ENCODE measurements at places on chromosomes 12 and 14.
A peak's percentile ranks its signal among the peaks of the same experiment; 100 is the strongest.

- DNase-seq, result peak; percentile 37
Observed at GRCh38 chr14:92039063-92039718, 668 bp downstream of the TRIP11 start.

DNA sequence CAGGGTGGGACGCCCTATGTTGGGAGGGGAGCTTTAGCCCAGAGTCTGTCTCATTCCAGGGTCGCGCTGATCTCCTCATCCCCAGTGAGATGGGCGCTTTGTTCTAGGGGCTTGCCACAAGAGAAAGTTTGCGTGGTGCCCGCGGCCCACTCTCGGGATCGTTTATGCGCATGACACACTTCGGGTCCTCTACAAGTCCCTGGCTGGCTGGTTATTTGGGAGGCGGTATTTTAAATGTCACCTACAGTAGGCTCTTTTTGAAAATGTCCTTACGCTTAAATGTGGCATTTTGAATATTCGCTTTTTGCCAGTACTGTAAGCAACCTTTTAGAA, 541 bp downstream of the GOLT1B start:
- no peak for DNase-seq

GRCh38 chr12:62817556-62818271, 117.2 kb downstream of the PPM1H start:
- DNase-seq, result no peak

- DNase-seq, result no peak
Observed at GRCh38 chr12:21444193-21445146, 7.0 kb downstream of the PYROXD1 start.

- no peak for DNase-seq
Observed at GRCh38 chr14:50237427-50237826, 6.0 kb upstream of the SOS2 start.

GRCh38 chr14:94087891-94088290, 6.8 kb downstream of the IFI27L1 start:
- no peak for DNase-seq

DNA sequence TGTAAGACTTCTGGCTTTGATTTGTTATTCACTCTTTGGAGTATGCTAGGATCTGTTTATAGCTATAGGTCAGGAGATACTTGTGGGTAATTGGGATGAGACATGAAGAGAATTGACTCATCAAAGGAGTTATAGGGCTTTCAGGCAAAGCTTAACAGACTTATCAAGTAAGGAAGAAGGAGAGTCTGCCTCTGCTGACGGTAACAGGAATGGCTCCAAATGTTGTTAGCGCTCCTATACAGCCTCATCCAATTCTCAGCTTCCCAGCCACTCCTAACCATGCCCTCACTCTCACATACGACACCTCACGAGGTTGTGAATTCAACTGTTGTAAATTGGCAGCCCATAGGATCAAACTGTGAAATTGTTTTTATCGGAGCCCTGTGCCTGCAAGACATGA, 140.5 kb downstream of the KCNA5 start:
- DNase-seq, result no peak

GRCh38 chr14:94560291-94560665, 964 bp upstream of the SERPINA4 start:
- no peak for DNase-seq

DNA sequence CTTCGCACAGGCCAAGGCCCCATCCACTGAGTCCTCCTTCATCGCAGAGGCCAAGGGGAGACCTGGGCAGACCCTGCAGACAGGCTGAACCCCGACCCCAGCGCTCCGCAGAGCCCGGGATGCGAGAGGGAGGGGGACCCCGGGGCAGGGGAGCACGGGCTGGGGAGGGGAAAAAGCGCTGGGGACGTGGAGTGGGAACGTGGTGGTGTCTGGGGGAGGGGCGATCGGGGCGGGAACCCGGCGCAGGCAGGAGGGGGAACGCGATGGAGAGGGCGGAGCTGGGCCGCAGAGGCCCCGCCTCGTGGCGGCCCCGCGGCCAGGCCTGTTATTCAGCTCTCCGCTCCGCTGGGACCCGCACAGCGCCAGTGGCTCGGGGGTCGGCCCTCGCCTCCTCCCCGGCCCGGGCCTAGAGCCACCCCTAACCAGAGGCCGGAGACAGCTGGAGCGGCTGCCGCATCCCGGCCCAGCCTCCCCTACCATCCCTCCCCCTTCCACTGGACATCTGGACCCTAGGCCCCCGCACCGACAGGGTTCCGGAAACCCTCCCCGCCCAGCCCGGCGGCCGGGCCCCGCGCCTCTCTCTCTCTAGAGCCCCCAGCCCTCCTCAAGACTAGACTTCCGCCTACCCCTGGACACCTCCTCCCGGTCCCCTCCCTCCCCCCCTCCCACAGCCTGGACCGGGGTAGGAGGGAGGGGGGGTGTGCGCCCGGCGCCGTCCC, at the start of gene ARHGEF25:
Gene ARHGEF25 (plus strand): TSS at position 328 of the 719 bp plus-strand sequence. CDS start 460 bp downstream, outside the sequence.
- peak; percentile 14 for DNase-seq

DNA sequence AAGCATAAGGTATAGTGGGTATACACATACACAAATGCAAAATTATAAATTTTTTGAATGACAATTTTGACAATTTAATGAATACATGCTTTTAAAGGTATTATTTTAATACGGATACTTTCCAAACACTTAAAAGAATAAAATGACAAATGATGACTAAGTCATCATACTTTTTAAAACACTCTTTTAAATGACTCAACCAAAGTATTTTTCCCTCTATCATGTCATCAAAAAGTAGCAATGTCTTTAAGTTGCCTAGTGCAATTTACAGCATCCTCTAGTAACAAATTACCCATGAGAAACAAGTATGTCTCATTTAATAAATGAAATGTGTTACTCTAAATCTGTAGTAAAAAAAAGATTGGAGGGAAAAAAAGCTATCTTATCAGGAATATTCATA, 73.3 kb downstream of the RPS6KA5 start:
- no peak for DNase-seq

- DNase-seq, result no peak
Observed at GRCh38 chr12:40149673-40150260, 43.9 kb upstream of the SLC2A13 start.

DNA sequence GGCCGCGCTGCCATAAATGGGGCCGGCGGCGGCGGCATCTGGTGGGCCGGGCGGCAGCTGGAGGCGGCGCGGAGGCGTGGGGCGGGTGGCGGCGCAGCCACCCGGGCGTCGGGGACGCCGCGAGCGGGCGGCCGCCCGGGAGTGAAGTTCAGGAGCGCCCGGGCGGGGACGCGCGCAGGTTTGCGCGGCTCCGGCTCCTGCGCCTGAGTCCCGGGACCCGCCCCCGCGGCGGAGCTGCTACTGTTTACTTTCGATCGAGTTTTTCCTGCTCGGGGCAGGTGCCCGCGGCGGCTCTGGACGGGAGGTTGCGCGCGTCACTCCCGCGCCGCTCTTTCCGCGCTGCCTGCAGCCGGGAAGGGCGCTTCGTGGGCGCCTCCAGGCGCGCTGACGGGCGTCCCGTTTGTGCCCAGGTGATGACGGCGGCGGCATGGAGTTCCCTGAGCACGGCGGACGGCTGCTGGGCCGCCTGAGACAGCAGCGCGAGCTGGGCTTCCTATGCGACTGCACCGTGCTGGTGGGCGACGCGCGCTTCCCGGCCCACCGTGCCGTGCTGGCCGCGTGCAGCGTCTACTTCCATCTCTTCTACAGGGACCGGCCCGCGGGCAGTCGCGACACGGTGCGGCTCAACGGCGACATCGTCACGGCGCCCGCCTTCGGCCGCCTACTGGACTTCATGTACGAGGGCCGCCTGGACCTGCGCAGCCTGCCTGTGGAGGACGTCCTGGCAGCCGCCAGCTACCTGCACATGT, at the start of gene ZBTB42:
Gene ZBTB42 (plus strand): TSS at position 331 of the 749 bp plus-strand sequence. CDS start 97 bp downstream, at position 428.
- DNase-seq, result peak; percentile 39

DNA sequence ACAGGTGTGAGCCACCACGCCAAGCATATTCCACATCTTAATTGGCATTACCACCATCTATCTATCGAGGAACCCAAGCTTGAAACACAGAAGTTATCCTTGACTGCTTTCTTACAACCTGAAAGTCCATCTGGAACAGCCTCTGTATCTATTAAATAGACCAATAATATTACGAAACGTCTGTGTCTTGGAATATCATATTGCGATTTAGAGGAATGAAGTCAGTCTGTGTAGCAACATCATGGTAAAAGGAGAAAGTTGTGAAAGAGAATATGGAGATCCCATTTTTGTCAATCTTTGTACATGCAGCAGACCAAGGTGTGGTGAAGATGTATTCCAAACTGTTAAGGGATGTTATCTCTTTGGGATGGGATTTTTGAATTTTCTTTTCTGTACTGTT, 25.8 kb upstream of the MAX start:
- no peak for DNase-seq

GRCh38 chr12:32178341-32179010, 71.8 kb downstream of the BICD1 start:
- DNase-seq, result no peak

GRCh38 chr14:85093631-85094330, 436.2 kb upstream of the FLRT2 start:
- no peak for DNase-seq

DNA sequence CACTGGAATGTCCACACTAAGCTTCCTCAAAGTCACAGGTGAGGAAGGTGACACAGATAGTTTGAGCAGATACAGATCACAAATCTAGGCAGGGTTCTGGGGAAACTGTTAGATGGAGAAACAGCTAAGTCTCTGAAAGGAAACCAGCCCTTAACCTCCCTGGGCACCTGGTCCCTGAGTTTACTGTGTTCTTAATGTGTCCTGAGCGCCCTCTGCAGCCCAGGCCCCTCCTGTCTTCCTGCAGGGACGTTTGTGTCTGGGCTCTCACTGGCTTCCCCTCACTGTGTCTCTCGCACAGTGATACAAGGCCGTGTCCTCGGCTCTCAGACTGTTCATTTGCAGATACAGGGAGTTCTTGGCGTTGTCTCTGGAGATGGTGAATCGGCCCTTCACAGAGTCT, 684.3 kb downstream of the TMEM121 start:
- no peak for DNase-seq

DNA sequence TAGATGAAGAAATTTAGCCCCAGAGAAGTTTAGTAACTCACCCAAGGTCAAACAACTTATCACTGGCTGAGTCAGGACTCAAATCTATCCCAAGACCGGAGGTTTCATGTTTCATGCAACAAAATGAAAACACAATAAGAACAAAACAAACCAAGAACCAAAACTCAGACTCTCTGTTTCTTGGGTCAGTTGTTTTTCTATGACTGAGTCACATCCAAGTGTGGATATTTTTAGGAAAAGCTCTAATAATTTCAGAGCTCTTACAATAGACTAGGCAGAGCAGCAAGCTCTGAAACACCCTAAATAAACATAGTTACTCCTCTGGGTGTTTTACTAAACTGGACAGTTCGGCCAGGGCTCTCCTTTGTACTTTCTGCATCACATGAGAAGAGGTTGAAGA, 87.6 kb upstream of the PRB2 start:
- DNase-seq, result no peak

DNA sequence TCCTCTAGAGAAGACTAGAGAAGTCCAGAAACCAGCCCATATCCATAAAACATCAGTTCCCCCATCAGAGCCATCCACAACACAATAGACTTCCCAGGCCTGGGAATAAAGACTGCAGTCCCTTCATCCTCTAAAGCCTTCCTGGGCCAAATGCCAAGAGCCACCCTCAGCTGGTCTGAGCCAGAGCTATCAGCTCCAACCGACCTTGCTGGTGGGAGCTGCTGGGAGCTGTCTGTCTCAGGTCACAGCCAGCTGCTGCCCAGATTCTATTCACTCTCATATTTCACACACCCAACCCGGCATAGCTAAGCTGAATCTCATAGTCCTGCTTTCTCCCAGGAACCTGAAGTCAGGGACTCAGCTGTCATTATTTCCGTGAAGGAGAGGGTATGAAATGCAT, 10.9 kb upstream of the TFCP2 start:
- peak; percentile 40 for DNase-seq

GRCh38 chr12:74957231-74957630, 252.4 kb downstream of the KCNC2 start:
- no peak for DNase-seq

GRCh38 chr14:88255798-88256197, 67.3 kb downstream of the KCNK10 start:
- DNase-seq, result no peak

- no peak for DNase-seq
Observed at GRCh38 chr12:76038176-76038575, 6.6 kb upstream of the PHLDA1 start.

Measured in NCI-H1105 (cell line).